ENCODE measurements at places on chromosomes 16 and 17.

DNA sequence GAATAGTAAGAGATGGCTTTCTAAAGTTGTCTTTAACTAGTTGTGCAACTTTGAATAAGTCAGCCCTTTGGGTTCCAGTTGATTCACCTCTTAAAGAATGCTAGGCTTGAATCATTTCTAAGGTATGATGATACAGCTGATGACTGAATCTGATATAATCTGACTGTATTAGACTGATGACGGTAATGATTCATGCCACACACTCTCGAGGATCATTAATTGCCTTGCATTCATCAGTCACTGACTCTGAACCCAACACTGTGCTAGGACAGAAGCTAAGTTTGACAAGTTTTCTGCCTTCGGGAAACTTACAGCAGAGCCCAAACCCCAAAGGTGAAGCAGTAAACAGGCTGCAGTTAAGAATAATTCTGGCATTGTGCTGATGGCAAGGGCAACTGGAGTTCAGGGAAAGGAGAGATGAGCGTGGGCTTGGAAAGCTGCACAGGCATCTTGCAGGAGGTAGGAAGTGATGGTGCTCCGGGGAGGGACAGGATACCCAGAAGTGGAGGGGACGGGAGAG, 25.8 kb downstream of the ASIC2 start:
- DNase-seq: no peak

GRCh38 chr16:25210758-25211157, 6.0 kb upstream of the AQP8 start:
- DNase-seq: no peak

DNA sequence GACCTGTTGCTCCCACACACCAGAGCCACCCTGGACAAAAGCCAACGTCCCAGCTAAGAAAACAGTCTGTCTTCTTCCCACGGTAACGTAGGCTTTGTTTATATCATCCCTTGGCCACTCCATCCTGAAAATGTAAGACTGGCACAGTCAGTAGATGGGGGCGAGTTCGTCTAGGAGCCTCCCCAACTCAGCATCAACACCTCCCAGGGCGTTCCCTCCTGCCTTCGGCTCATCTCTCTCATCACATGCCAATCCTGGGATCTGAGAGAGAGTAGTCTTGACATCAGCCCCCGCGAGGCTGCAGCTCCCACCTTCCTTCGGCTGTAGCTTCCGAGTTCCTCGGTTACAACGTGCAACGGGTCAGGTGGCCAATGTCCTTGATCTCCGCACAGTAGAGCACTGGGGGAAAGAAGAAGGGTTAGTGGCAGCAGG, 894 bp downstream of the RNF227 start:
- DNase-seq: no peak

DNA sequence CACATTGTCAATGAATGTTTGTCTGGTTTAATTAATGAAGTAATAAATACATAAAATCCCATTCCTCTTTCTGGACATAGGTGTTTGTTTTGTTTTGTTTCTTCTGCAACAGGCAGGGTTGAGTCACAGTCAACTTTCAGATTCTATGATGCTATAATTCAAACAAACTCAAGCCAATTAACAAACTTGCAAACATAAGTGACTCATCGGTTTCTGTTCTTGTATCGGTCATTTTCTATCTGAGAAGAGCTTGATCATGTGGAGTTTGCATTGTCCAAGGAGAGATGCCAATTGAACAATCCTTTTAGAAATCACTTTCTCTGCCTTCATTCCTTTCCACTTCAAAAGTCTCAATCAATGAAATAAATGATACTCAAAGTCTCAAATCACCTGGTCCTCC, 294.2 kb upstream of the C16orf82 start:
- peak; percentile 8 for DNase-seq

DNA sequence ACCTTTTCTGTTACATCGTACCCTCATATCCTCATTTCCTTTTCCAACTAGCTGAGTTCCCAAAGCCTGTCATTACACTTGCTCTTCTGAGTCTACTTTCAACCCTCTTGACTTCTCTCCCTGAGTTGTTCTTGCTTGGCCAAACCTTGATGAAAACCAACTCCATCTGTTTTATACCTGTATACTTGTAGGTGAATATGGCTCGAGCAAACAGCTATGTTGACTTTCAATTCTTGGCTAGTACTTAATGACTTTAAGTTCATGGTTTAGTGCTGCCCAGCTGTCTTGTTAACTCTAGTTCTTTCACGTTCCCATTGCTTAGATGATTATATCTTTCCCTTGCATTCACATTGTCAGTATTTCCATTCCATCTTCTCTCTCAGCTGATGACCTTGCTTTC, 14.8 kb downstream of the TANC2 start:
- no peak for DNase-seq

GRCh38 chr17:34781571-34782108, 179.6 kb downstream of the CCT6B start:
- no peak for DNase-seq

GRCh38 chr17:74742978-74743545, 5.4 kb upstream of the NHERF1 start:
- no peak for DNase-seq

DNA sequence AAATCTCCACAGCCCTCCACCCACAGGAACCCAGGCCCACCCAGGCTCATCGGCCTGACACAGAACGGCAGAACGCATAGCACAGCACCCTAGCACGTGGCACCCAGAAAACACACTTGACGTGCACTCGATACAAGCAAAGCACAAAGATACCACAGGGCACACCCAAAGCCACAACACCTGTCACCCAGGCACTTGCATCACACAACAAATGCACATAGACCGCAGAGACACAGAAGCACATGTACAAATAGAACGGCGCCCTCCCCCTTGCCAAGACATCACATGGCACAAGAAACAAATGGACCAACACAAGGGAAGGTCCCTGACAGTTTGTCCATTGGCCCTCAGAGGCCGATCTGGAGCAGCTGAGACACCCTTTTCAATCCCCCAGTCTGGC, 147.7 kb upstream of the WSCD1 start:
- DNase-seq: no peak

GRCh38 chr17:13813347-13814240, 211.9 kb upstream of the HS3ST3A1 start:
- no peak for DNase-seq

DNA sequence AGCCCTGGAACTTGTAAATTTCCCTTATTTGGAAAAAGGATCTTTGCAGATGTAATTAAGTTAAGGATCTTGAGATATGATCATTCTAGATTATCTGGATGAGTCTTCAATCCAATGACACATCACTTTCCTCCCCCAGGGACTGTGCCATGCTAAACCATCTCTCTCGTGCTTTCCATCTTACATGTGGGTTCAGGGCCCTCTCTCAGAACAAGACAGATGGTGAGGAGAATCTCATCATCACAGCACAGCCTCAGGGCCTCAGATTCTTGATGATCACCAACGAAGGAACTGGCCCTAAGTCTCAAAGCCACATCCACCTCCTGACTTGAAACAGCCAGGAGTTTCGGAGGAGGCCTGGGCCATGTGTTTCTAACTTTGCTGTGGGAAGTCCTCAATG, 78.7 kb downstream of the LITAF start:
- no peak for DNase-seq

- no peak for DNase-seq
Observed at GRCh38 chr16:77877712-77878347, 89.5 kb downstream of the VAT1L start.

- no peak for DNase-seq
Observed at GRCh38 chr17:55416470-55417052, 5.1 kb downstream of the MMD start.

Data from NCI-H510A treated with DMSO at 0.1 percent for 48 hours (cell line).